HS-27A (cell line): ENCODE measurements at places on chromosomes 7 and 10.
A peak's percentile ranks its signal among the peaks of the same experiment; 100 is the strongest.

DNA sequence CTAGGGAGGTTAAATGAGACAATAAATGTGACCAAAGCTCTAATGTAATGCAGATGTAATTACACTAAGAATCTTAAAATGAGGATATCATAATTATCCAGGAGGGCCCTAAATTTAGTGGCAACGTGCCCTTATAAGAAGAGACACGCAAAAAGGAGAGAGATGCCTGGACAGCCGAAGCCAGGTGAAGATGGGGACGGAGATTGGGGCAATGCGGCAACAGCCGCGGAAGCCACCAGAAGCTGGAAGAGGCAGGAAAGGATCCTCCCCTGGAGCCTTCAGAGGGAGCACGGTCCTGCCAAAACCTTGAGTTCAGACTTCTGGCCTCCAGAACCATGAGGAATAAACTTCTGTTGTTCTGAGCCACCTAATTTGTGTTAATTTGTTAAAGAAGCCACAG, 25.3 kb upstream of the C10orf71 start:
- no peak for DNase-seq

- peak; percentile 69 for DNase-seq
These were observed 45.9 kb downstream of the HIPK2 start for GRCh38 chr7:139731802-139732470.

GRCh38 chr7:86094166-86094669, 549.5 kb upstream of the GRM3 start:
- DNase-seq = no peak

- no peak for DNase-seq
These were observed 26.1 kb downstream of the NOM1 start for GRCh38 chr7:156975620-156976019.

DNA sequence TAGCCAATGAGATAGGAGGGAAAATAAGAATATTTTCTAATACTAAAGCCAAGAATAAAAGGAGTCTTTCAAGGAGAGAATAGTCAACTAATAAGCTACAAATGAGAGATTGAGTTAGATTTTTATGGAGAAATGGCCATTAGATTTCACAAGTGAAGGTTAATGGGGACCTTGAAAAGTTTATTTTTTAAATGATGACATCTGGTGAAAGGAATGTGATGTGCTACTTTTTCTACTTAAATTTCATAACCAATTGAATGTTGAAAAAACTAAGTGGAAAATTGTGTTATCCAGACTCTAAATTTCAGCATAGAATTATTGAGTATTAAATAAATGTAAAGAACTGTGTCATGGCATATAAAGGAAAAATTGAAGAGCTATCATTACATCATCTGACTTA, 125.7 kb downstream of the TSPAN12 start:
- DNase-seq = no peak

GRCh38 chr7:87341441-87341840, 4.0 kb upstream of the CROT start:
- DNase-seq = no peak

DNA sequence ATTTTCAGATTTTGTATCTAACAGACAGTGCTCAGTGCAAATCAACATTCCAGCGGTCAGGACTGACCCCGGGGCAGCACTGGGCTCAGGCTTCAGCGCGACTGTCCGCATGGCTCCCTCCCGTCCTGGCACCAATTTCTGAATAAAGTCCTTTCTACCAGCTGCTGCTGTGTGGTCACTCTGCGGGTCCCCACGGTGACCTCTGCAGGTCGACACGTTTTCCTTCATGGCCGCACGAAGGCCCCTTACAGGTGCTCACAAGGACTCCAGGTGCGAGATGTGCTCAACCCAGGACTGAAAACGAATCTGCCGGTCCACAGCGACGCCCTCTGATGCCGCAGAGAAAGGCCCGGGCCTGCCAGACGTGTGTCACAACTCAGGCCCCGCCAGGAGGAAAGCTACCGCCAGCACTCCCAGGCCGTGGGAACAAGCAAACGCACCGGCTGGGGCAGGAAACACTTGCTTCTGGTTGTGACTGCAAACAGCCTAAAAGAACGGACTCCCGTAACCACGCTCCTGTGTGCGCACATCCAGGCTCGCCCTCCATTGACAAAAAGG, 3.7 kb upstream of the UTF1 start:
- DNase-seq = no peak

- no peak for DNase-seq
These were observed 3.5 kb upstream of the CCL24 start for GRCh38 chr7:75817116-75817515.

DNA sequence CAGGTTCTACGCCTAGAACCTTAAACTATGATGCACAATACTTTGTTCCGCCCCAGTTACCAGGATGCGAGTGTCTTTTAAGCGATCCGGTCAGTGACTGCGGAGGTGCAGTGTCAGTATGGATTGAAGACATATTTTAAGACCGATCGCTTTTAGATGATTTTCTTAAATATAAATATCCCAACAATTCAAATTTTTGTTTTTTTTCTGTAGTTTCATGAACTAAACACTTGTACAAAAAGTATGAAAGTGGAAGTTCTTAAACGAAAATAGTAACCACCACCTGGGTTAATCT, 835 bp downstream of the COMMD3 start:
- no peak for DNase-seq

DNA sequence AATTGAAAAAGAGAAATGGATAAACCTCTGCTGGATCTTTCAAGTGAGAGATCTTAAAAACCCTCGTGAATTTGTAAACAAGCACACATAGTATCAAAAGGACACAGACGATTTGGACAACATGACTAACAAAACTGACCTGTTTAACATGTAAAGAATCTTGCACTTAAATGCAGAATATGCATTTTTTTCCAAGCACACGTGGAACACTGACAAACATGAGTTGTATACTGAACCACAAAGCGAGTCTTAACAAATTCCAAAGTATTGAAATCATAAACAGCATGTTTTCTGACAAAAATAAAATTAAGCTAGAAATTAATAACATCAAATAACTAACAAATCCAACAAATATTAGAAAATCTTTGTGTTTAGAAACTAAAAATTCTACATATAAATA, 65.0 kb upstream of the ZNF746 start:
- DNase-seq = no peak

DNA sequence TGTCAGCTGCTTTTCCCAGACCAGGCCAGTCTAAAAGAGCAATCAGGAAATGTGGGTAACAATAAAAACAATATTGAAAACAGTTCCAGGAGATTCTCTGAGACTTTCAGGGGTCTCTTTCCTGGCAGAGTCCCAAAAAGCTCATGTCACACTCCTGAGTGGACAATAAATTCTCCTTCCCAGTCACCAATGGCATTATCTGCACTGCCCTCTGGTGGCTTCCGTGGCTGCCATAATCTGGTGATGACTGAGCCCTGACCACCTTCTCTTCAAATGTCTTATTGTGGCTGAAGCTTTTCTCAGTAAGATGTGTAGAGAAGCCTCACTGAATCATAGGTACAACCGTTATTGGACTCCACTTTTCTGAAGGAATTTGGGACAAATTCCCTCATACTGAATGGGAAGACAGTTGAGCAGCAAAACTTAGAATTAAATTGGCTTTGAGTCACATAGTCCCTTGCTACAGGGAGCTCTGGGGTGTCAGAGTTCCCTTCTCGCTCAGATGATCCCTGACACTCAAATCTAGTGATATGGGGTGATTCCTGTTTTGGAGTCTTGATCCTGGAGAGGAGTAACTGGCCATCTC, 24.4 kb upstream of the ASAH2 start:
- peak; percentile 4 for DNase-seq

- no peak for DNase-seq
These were observed 185.2 kb upstream of the VIPR2 start for GRCh38 chr7:159329818-159330378.

DNA sequence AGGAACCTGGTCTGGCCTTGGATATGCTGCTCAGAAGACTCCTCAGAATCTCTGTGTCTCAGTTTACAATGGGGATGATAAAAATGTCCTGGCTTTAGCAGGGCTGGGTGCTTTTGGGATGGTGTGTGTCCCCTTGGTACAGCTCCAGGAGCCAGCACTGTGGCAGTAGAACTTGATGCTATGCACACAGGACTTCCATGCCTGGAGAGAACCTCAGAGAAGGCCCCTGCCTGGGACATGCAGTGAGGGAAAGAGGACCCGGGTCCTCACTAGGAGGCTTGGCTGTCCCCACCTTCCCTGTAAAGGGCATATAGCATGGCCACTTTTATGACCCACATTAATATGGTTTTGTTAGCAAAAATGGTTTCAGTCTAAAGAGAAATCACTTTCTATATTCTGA, 100.5 kb downstream of the GLRX3 start:
- no peak for DNase-seq

DNA sequence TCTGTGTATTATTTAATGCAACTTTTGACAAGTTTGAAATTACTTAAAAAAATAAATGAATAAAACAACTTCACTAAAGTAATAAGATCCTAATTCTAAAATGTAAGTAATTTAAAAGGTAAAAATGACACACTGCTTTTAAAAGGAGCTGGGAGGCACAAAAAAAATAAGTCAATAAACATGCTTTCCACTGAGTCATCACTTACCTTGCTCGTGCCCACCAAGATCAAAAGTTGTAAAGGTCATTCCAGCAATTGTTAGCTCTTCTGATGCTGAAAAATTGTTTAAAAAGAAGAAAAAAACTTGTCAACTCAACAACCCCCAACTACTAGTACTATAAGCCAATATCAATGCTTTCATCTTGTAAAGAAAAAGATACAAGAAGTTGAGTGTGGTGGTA, 9.5 kb downstream of the SAR1A start:
- DNase-seq = no peak

GRCh38 chr7:148110097-148110868, 480.3 kb upstream of the C7orf33 start:
- DNase-seq = no peak

DNA sequence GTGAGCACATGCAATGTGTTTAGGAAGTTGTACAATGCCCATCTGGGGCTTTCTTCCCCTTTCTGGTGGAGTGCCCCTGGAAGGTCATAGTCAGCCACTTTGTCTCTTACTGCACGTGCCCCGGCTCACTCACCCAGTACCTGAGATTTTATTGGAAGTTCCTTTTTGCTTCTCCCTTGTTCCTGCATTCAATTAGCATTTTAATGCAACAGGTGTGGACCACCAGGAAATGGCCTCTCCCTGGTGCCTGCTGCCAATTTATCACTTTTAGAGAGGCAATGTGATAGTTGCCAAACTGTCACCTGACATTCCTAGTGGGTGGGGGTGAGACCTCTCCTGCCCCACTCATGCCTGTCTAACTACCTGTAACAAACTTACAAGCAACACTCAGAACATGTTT, 293.4 kb upstream of the DKK1 start:
- DNase-seq = no peak

DNA sequence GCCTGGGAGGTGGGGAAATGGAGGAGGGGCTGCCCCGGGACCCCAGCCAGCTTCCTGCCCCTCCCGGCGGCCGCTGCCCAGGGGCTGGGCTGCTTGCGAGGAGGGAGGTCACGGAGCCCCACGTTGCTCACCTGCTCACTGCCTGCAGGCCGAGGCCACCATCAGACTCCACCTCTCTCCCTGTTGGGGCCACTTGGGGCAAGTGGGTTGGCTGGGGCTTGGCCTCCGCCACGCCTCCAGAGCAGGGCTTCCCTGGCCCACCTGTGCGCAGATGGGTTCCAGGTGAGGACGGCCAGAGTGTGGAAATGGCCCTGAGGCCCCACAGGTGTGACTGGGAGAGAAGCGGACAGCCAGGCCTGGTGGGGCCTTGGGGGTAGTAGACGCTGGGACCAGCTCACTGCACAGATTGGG, 82.8 kb upstream of the DIP2C start:
- DNase-seq = no peak

DNA sequence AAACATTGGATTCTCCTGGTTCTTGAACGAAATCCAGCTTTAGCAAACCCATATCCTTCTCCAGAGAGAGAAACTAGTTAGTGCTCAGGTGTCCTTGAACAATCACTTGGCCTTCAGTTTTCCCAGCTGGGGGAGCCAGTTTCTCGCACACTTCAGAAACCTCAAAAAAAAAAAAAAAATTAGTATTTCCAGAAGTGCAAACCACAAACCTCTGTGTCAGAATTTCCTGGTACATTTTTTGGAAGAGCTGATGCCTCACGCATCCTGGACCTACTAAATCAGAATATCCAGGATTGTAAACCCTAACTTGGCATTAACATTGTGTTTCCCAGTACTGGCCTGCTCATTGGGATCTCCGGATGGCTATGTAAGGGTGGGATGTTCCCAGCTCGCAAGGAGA, 143.4 kb upstream of the EGR2 start:
- DNase-seq = peak; percentile 29

- DNase-seq = no peak
These were observed 328.3 kb downstream of the BICC1 start for GRCh38 chr10:58840840-58841435.

DNA sequence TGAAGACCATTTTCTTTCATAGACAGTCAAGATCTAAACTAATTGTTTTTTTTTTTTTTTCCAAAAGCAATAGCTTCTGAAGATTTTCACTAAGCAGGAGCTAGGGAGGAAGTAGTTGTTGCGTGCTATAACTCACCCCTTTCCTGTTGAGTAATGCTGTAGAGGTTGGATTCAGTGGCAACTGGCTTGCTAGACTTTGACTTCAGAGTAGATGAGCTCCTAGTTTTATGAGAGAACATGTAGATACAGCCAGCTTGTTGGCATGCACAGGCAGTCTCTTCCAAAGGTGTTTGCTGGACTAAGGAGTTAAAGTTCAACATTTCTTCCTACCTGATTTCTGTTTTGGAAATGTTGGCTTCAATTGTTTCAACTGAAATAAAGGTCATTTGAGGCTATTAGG, 66.2 kb upstream of the MXI1 start:
- no peak for DNase-seq

GRCh38 chr7:134643131-134643530, 3.5 kb upstream of the BPGM start:
- no peak for DNase-seq

- DNase-seq = no peak
These were observed 7.3 kb upstream of the GRIFIN start for GRCh38 chr7:2483494-2483893.

DNA sequence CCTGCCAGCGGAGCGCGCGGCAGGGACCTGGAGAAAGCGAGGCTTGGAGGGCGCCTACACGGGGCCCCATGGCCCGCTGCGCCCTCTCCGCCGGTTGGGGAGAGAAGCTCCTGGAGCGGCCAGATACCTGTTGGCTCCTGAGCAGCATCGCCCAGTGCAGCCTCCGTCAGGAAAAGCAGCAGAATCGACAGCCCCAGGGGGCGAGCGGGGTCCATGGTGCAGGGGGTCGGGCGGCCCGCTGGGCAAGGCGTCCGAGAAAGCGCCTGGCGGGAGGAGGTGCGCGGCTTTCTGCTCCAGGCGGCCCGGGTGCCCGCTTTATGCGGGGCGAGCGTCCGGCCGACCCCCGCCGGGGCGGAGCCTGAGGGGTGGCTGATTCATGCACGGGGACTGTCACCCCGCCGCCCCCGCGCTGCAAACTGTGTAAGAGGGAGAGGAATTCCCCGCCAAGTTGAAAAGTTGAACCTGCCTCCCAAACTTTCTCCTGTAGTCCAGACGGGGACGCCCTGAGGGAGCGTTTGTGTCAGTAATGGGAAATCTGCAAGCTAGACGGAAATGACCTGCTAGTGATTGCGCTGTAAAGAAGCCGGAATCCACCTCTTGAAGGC, at the start of gene TFPI2:
TSS of gene TFPI2 (minus strand) at position 290 of the 605 bp plus-strand sequence. CDS start at position 215, 75 bp downstream.
- no peak for DNase-seq

- no peak for DNase-seq
These were observed 162.6 kb downstream of the KLF6 start for GRCh38 chr10:3622427-3622826.

- no peak for DNase-seq
These were observed 14.3 kb downstream of the NT5C3A start for GRCh38 chr7:33048257-33048656.

GRCh38 chr10:125782054-125782453, 6.4 kb upstream of the MMP21 start:
- DNase-seq = no peak

- no peak for DNase-seq
These were observed 119.5 kb upstream of the PRSS1 start for GRCh38 chr7:142629588-142630260.

GRCh38 chr7:106792233-106792926, 72.7 kb upstream of the PIK3CG start:
- DNase-seq = no peak
